CD14-positive monocyte (primary cell): ENCODE measurements at places on chromosomes 2 and 18. TPM values are rescaled to one million over a fixed set of nuclear protein-coding genes. Genes with fewer than 3 reads are reported as not detected.
A peak's percentile ranks its signal among the peaks of the same experiment; 100 is the strongest.

STARD6 gene
- polyA plus RNA-seq, result not detected

GRCh38 chr18:39172695-39173421 lies 1607.3 kb upstream of the CELF4 start:
- H3K4me3 ChIP-seq, result no peak overlapping the region
- H3K4me1 ChIP-seq, result no peaks in the 10 kb centered on the region
- H3K27me3 ChIP-seq, result no peaks in the 10 kb centered on the region

DNA sequence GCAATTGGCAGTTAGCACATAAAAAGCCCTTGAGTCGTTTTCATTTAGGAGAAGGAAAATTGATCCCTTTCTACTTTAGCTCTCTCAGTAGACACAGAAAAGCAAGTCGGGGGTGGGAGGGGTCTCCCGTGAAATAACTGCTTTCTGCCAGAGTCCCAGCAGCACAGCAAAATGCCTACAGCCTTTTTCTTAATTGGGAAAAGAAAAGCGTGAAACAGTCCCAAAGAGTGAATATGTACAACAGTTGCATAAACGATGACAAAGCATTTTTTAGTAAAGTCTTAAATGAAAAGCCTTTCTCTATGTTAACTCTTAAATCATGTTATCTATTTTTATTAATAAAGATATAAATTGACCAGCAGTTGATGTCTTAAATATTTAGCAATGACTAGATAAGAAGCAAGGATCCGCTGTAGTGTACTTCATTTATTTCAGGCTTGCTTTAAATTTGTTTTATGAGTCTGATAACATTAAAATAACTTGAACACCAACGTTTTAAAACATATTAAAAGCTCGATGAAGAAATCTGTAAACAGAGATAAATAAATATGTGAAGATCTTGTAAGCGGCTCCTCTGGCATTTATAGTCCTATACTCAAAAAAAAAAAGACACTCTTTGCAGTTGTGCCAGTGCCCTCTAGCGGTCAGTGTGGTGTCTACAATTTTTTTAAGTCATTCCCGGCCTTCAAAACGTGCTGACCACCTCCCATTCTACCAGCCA lies 42.3 kb upstream of the ATIC start:
- H3K27ac ChIP-seq, result no peak overlapping the region
- H3K36me3 ChIP-seq, result no peaks in the 10 kb centered on the region
- H3K27me3 ChIP-seq, result no peaks in the 10 kb centered on the region
- no peaks in the 10 kb centered on the region for H3K4me1 ChIP-seq
- H3K4me3 ChIP-seq, result no peak overlapping the region

GRCh38 chr18:54774423-54774822 lies 53.9 kb upstream of the RAB27B start:
- peaks cover 8% of the 10 kb centered on the region for H3K4me1 ChIP-seq
- no peaks in the 10 kb centered on the region for H3K36me3 ChIP-seq
- H3K4me3 ChIP-seq, result no peak overlapping the region
- no peak overlapping the region for H3K27ac ChIP-seq
- H3K27me3 ChIP-seq, result no peaks in the 10 kb centered on the region
- DNase-seq, result no peak

CDK15 gene
- polyA plus RNA-seq, result not detected

DNA sequence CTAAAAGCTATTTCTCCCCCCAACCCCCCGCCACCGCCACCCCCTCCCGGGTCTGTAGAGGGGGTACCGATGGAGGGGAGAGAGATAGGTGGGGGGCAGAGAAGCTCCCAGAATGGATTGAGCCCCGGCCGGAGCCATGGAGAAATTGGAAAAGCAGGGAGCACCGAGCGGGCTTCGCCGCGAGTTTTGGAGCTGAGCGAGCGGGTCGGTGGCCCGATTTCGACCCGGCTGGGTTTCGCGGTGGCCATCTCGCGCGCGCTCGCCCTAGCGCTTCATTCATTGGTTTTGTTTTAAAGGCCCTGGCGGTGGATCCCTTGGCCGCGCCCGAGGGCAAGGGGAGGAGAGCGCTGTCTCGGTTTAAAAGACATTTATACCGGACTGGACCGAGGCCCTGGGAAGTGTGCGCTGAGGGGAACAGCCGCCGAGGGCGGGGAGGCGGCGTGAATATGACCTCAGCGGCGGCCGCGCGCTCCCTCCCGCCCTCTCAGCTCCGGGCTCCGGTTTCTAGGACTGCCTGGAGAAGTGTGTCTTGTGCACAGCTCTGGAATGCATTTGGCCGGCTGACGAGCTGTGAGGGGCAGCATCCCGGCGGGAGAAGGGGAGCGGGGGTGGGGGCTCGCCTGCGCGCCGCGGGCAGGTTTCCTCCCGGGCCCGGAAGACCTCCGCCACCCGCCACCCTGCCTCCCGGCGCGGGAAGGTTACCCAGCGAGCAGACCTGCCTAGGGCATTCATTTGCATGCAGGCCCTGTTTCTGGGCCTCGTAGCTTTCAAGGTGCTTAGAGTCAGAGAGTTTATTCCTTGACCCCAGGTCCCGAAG lies 1.7 kb upstream of the SMAD7 start:
- H3K27ac ChIP-seq, result peak overlapping the region; percentile 97
- peak overlapping the region; percentile 86 for H3K4me3 ChIP-seq
- peak; percentile 71 for DNase-seq
- no peaks in the 10 kb centered on the region for H3K36me3 ChIP-seq

DNA sequence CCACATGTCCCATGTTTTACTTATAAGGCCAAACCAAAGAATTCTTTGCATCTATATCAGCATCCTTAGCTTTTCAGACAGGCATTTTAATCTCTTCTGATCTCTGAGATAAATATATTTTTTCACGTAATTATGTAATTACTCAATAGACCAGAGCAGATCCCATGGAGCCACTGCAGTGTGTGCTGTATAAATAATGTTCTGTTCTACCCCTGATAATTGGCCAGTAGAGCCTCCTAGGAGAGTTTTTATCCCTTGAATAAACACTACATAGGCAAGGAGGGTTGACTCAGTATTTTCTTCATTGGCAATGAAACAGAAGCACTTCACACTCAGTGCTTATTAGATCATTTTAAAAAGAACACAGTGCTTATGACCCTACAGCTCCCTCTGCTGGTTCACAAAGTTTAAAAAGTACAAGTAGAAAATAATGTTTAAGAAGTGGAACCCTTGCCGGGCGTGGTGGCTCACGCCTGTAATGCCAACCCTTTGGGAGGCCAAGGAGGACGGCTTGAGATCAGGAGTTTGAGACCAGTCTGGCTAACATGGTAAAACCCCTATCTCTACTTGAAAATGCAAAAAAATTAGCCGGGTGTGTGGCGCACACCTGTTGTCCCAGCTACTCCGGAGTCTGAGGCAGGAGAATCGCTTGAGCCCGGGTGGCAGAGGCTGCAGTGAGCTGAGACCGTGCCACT lies 91.9 kb downstream of the PPP1R1C start:
- peak; percentile 34 for DNase-seq
- H3K27ac ChIP-seq, result no peak overlapping the region
- H3K36me3 ChIP-seq, result no peaks in the 10 kb centered on the region
- H3K4me3 ChIP-seq, result no peak overlapping the region
- no peaks in the 10 kb centered on the region for H3K27me3 ChIP-seq
- H3K4me1 ChIP-seq, result no peaks in the 10 kb centered on the region

- H3K36me3 ChIP-seq, result no peaks in the 10 kb centered on the region
- DNase-seq, result peak; percentile 37
- H3K27ac ChIP-seq, result no peak overlapping the region
These were observed 1.2 kb downstream of the RTKN start for GRCh38 chr2:74440378-74441169.

FAM124B gene
- polyA plus RNA-seq, result 2.1 TPM

NTSR2 gene
- polyA plus RNA-seq, result not detected

EPAS1 gene
- polyA plus RNA-seq, result 0.90 and 1.0 TPM in 2 replicates

DNA sequence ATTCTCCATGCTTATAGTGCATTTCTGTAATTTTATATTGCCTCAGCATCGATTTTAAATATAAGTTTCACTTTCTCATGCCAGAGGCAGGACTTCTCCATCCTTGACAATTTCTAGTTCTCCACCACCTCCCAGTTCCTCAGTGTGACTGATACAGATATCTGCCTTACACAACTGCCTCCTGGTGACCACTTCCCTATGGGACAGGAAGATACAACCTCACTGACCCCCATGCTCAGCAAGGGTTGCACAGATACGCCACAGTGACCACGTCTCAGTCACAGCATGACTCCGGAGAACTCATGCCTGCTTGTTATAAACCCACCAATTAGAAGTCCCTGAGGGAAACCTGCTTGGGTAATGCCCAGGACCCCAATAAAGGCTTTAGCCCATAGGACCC lies 284.0 kb upstream of the MC4R start:
- no peak overlapping the region for H3K27ac ChIP-seq
- no peaks in the 10 kb centered on the region for H3K36me3 ChIP-seq
- DNase-seq, result peak; percentile 74
- peaks cover 12% of the 10 kb centered on the region for H3K4me1 ChIP-seq
- no peaks in the 10 kb centered on the region for H3K27me3 ChIP-seq

GRCh38 chr2:121287956-121288355 lies 3.0 kb upstream of the TFCP2L1 start:
- H3K4me1 ChIP-seq, result peaks cover 43% of the 10 kb centered on the region
- no peak for DNase-seq
- no peaks in the 10 kb centered on the region for H3K36me3 ChIP-seq
- peak overlapping the region; percentile 4 for H3K27ac ChIP-seq
- H3K4me3 ChIP-seq, result no peak overlapping the region

DNA sequence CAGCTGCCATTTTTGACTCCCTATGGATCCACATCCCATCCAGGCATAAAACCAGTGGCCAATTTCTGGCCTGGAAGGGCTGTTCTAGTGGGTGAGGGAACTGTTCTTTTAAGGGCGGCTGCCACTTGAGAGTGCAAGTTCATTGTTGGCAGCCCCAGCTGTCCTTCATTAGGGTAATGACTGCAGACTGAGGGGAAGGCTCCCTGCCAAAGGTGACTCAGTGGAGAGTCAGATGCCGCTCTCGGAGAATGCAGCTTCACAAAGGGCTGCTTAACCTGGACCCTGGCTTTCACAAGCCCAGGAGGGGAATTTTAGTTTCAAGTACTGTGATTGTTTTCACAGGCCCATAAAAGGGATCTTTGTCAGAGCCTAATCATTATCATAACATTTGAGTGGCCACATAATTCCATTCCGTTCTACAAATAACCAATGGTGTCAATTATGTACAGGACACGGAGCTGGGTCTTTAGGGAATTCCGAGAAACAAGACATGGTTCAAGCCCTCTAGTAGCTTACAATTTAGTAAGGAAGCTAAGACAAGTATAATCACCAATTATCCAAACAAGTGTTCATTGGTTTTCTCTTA lies 235.7 kb downstream of the CDCA7 start:
- no peaks in the 10 kb centered on the region for H3K36me3 ChIP-seq
- no peaks in the 10 kb centered on the region for H3K27me3 ChIP-seq
- no peak overlapping the region for H3K27ac ChIP-seq
- no peaks in the 10 kb centered on the region for H3K4me1 ChIP-seq

DNA sequence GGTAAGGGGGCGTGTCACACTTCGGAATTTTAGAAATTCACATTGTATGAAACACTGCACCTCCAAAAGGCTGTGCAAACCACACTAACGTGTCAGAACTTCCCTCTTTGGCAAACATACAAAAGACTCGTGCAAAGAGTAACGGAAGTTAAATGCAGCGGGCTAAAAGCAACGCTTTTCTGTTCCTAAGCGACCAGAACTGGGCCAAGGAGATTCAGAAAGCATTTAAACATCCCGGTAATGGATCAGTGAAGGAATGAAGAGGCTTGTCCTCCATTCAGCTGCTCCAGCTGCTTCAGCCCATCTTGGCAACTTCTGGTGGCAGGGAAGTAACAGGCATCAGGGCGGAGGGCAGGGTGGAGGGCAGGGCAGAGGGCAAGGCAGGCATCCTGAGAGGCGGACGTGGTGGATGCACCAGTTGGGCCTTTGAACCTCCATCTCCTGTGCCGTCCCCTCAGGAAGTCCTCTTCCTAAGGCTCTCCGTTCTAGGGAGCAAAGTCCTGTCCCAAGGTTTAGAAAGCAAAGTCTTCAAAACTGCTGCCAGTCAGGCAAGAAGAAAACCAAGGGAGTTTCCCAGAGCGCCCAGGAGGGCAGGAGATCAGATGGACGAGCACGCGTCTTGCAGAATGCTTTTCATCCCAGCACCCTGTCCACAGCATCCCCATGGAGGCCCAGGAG lies 230.7 kb downstream of the ZNF516 start:
- H3K36me3 ChIP-seq, result no peaks in the 10 kb centered on the region
- H3K4me3 ChIP-seq, result no peak overlapping the region
- no peak overlapping the region for H3K27ac ChIP-seq
- DNase-seq, result no peak
- H3K27me3 ChIP-seq, result no peaks in the 10 kb centered on the region
